ENCODE measurements at places on chromosomes 11 and 22.

GRCh38 chr11:97751952-97752351 is 1268.8 kb upstream of the CNTN5 start:
- no peak for DNase-seq

- no peak for DNase-seq
Measured at GRCh38 chr11:3124821-3125220, 40.3 kb downstream of the OSBPL5 start.

GRCh38 chr11:21460082-21460481 is 732.8 kb upstream of the ANO5 start:
- DNase-seq: no peak

DNA sequence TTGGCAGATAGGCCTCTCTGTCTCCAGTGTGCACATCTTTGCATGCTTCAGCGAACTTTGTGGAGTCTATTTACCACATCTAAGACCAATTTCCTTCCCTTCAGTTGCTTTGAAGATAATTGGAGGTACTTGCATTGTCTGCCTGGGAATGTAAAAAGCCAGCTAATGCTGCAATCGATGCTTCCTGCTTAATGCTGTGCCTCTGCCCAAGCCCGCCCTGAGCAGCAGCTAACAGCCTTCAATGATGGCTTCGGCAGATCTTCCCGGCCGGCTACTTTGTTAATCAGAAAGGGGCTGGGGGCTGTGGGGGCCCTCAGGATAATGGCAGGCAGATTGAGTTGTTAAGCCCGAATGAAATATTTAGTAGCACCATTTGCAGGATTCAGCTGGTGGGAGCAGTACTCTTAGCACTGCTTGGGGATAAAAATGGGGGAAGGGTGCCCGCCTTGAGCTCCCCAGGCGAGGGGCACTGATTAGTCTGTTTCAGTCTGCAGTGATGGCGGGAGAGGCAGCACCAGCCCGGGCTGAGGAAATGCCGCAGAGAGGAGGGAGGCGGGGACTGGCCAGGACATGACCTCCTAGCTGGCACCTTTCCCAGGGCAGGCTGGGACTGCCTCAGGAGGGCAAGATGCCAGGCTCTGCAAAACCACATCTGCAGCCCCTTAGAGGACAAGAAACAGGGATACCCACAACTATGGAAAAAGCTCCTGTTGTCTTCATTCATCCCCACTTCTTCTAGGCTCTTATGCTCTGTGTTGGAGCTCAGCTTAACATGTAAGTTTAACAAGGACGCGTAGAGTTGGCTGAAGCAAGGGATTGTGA is 460.0 kb downstream of the BUD13 start:
- no peak for DNase-seq

DNA sequence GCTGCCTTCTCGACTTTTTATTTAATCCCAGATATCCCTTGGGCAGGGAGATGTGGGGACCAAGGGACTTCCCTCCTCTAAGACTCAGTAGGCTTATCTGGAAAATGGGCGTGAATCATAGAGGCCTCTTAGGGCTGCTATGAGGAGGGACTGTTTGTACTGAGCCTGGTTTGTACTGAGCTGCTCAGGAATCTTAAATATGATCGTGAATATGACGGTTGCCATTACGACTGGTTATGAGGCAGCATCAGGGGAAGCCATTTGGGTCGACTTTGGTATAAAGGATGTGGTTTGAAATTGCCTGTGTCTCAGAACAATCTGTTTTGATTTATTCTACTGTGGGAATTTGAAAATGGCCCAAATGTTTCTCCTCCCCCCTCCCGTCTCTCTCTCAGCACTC is 20.6 kb downstream of the TSPAN18 start:
- DNase-seq: no peak

- DNase-seq: no peak
Measured at GRCh38 chr11:18312663-18313420, 9.1 kb downstream of the HPS5 start.

- DNase-seq: no peak
Measured at GRCh38 chr11:534396-535209, 773 bp downstream of the HRAS start.

DNA sequence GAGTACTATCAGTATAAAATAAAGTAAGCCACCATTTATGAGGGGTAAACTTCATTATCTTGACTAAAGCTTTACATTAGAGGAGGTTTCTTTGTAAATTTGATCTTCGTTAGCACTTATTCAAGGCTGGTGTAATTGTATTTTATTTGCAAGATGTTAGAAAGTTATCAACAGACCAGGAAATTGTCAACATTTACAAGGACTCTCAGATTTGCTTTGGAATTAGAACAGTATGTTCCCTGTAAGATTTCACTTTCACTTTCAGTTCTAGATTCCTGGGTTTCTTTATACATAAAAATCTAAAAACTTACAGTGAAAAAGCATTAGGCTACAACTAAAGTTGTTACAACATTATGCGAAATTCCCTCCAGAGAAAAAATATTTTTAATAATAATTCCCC is 4.6 kb upstream of the BIRC3 start:
- no peak for DNase-seq

DNA sequence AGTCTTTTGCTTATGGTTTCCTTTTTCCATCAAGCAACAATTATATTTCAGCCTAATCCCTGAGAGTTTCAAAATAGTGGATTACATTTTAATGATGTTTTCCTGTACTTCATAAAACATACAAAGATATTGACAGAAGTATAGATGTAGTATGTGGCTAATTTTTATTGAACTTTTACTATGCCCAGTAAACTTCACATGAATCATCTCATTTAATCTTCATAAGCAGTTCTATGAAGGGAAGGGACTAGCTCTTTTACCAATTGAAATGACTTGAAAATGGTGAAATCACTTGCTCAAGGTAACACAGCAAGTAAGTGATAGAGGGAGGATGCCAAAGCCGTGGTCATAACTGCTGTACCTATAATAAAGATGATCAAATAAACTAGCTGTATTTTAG is 27.5 kb downstream of the RTN3 start:
- no peak for DNase-seq

GRCh38 chr22:27514601-27515523 is 286.7 kb downstream of the MN1 start:
- no peak for DNase-seq

DNA sequence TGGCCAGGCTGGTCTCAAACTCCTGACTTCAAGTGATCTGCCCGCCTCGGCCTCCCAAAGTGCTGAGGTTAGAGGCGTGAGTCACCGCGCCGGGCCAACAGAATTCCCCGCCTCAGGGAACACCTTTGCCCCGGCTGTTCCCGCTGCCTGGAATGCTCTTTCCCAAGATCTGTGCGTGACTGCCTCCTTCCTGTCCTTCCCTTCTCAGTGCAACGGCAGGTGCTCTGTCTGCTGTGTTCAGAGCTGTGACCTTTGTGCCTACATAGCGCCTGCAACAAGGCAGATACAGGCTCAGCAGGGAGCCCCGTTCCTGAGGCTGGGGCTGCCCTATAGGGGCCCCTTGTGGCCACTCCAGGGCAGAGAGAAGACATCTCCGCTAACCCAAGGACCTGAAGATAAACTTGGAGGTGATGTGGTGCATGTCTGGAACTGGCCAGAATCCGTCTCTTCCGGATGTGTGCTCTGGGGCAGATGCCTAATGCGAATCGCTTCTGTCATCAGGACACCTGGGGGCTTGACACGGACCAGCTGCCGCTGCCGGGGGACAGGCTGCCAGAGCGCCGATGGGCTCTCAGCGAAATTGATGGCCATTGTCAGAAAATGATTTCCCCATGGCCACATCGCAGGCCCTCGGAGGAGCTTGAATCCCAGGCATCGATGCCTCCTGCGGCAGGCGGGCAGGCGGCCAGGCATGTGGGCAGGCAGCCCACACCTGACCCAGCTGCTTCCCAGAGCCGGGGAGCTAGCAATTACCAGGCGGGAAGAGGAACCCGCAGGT is 43.5 kb upstream of the TCF20 start:
- no peak for DNase-seq

DNA sequence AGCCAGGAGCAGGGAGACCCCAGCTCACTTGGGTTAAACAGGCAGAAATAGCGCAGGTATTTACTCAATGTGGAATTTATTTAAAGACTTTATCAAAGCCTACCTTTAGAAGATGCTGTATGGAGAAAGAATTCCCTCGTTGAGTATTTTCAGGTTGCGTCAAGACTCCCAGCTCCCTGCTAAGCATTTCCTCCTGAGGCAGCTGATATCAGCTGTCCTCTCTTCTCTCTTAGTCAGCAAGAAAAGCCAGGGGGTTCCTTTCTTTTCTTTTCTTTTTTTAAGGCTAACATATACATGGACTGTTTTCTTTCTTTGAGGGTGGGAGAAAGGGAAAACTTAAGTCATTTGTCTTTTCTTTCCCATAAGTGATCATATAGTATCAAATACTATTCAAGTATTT is 125.8 kb upstream of the POU2AF2 start:
- DNase-seq: no peak

GRCh38 chr11:30861064-30861463 is 274.9 kb upstream of the MPPED2 start:
- DNase-seq: no peak

- no peak for DNase-seq
Measured at GRCh38 chr11:113193016-113193415, 121.4 kb upstream of the TTC12 start.

- DNase-seq: no peak
Measured at GRCh38 chr11:101397979-101398378, 185.8 kb downstream of the TRPC6 start.

DNA sequence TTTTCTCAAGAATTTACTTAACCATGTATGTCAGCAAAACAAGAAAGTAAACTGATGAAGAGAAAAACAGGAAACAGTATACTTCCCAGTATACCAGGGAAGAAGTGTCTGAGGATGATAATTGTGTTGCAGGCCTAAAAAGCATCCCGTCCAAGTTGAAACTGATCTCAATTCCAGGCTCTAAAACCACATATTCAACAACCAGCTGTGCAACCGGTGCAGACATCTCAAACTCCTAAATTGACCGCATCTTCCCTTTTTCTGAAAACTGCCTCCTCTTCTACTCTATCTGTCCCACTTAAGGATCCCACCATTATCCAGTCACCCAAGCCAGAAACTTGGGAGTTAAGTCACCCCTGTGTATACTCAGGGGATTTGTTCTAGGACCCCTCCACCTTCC is 47.2 kb downstream of the CCDC83 start:
- DNase-seq: no peak

- no peak for DNase-seq
Measured at GRCh38 chr11:70158201-70158600, 44.9 kb upstream of the FADD start.

GRCh38 chr22:40123387-40123786 is 54.3 kb upstream of the TNRC6B start:
- no peak for DNase-seq

- DNase-seq: no peak
Measured at GRCh38 chr11:7251836-7252682, at the start of gene SYT9. Gene SYT9 (plus strand): TSS chr11:7251904. CDS start chr11:7252187, 283 bp downstream.

DNA sequence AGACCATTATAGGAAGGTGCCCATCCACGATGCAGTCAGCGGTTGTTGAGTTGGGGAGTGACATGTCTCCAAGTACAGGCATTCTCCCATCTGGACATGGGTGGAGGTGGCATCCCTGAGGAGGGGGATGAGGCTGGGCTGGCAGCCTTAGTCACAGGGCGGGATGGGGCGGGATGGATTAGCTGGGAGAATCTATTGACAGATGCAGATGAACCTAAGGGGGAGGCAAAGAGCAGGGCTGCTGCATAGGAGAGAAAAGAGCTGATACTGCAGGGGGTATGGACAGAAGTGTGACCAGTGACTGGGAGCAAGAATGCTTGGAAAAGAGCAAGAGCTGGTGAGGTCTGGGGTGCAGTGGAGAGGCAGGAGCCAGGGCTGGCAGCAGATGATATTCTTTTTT is 42.7 kb downstream of the SCN3B start:
- DNase-seq: no peak

- DNase-seq: no peak
Measured at GRCh38 chr11:60781981-60782316, 3.2 kb upstream of the MS4A10 start.

DNA sequence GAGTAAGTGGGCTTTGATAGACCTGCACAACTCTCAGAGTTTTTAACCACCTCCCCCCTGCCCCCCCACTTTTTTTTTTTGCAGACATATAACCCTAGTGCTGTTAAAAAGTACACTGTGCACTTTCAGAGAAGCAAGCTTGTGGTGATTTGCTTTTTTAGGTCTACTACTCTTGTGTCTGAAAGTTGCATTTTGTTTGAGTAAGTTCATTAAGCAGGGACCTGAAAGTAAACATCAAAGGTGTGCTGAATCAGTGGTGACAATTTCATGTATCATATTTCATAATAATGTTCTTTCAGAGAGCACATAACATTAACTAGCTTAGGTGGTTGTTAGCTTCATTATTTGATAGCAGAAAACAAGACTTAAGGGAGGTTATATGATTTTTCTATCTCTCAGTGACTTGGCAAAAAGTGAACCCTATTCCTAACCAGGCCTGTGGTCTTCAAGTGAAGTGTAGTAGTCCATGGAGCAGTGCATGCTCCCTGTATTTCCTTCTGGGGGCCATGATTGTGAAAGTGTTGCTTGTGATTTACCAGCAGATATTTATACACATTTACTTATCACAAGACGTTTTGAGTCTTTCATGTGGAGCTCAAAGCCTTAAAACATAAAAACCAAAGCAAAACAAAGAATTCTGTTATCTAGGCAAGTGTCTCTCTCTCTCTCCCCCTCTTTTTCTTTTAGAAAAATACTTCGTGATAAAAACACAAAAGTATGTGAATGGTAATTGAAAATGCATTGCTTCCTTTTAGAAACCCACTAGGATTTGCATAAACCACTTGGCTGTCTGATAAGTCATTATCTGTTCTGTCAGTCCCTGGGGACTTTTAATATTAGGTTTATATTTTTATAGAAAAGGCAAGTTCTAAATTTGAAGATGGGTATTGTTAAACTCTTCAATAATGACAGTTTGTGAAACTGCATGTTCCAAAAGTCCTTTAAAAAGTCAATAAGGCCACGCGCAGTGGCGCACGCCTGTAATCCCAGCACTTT is 7.5 kb upstream of the RAG2 start:
- no peak for DNase-seq

GRCh38 chr11:134036492-134037045 is 32.3 kb upstream of the JAM3 start:
- no peak for DNase-seq

- no peak for DNase-seq
Measured at GRCh38 chr11:111574373-111575225, 27.6 kb upstream of the SIK2 start.

DNA sequence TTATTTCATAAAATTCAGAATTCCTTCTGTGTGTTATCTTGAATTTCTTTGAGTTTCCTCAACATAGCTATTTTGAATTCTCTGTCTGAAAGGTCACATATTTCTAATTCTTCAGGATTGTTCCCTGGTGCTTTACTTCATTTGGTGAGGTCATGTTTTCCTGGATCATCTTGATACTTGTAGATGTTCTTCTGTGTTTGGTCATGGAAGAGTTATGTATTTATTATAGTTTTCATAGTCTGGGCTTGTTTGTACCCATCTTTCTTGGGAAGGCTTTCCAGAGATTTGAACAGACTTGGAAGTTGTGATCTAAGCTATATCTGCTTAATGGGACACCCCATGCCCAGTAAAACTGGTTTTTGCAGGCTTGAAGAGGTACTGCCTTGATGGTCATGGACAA is 149.6 kb downstream of the METTL15 start:
- no peak for DNase-seq

GRCh38 chr11:132318421-132319157 is 948.2 kb downstream of the NTM start:
- DNase-seq: no peak
